ENCODE measurements at places on chromosomes 6 and 20. TPM values are rescaled to one million over a fixed set of nuclear protein-coding genes. Genes with fewer than 3 reads are reported as not detected.

The PHACTR2 gene
- 25.1 TPM for total RNA-seq

GRCh38 chr20:60953321-60953720 lies 298.7 kb upstream of the CDH4 start:
- no peaks in the 10 kb centered on the region for H3K4me1 ChIP-seq
- no peak overlapping the region for H3K4me3 ChIP-seq
- no peak for DNase-seq
- no peak overlapping the region for H3K27ac ChIP-seq
- no peaks in the 10 kb centered on the region for H3K27me3 ChIP-seq

- no peak for DNase-seq
- no peaks in the 10 kb centered on the region for H3K36me3 ChIP-seq
- no peak overlapping the region for H3K4me3 ChIP-seq
- no peak overlapping the region for H3K27ac ChIP-seq
- H3K27me3 ChIP-seq = no peaks in the 10 kb centered on the region
Observed at GRCh38 chr6:29227235-29227634, 56.5 kb downstream of the OR2J2 start.

DNA sequence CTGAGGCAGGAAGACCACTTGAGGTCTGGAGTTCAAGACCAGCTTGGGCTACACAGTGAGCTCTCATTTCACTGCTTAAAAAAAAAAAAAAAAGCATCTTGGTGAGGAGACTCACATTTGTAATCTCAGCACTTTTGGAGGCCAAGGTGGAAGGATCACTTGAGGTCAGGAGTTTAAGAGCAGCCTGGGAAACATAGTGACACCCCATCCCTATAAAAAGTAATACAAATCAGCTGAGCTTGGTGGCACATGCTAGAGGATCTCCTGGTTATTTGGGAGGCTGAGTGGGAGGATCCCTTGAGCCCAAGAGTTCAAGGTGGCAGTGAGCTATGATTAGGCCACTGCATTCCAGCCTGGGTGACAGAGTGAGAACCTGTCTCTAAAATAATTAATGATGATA lies 29.4 kb upstream of the SYNCRIP start:
- DNase-seq = no peak
- no peaks in the 10 kb centered on the region for H3K27me3 ChIP-seq
- peaks cover 11% of the 10 kb centered on the region for H3K36me3 ChIP-seq
- peaks cover 29% of the 10 kb centered on the region for H3K4me1 ChIP-seq

DNA sequence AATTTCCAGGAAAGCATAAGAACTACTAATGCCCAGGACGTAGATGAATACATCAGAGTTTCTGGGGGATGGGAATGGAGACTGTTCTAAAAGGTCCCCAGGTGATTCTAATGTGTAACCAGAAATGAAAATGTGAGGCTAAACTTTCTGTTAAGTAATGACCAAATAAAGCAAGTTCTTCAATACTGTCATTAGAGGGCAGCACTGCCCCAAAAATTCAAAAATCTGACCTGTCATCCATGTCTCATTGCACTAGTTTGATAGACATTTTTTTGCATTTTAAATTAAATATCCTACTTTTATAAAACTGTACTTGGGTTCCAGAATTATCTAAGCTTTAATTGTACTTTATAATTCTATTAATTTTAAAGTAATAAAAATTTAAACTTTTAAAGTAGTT lies 94.9 kb downstream of the RFX6 start:
- no peaks in the 10 kb centered on the region for H3K36me3 ChIP-seq
- DNase-seq = no peak
- no peaks in the 10 kb centered on the region for H3K4me1 ChIP-seq
- H3K27me3 ChIP-seq = no peaks in the 10 kb centered on the region
- H3K4me3 ChIP-seq = no peak overlapping the region
- H3K27ac ChIP-seq = no peak overlapping the region

GRCh38 chr6:72931325-72931887 lies 293.9 kb downstream of the KHDC1L start:
- H3K4me1 ChIP-seq = no peaks in the 10 kb centered on the region
- H3K36me3 ChIP-seq = no peaks in the 10 kb centered on the region
- no peak overlapping the region for H3K27ac ChIP-seq
- no peaks in the 10 kb centered on the region for H3K27me3 ChIP-seq

GRCh38 chr6:110681543-110682459 lies 133.5 kb downstream of the CDK19 start:
- no peak overlapping the region for H3K4me3 ChIP-seq
- DNase-seq = no peak
- no peak overlapping the region for H3K27ac ChIP-seq
- H3K4me1 ChIP-seq = no peaks in the 10 kb centered on the region

Data from esophagus squamous epithelium (tissue), 5 donors.